Stomach (tissue), 19 donors: ENCODE measurements at places on chromosomes 4 and X. TPM values are rescaled to one million over a fixed set of nuclear protein-coding genes. Genes with fewer than 3 reads are reported as not detected.

The MAGEB2 gene
- total RNA-seq, result not detected

The KLB gene
- 0.18 TPM for total RNA-seq

The DCAF8L2 gene
- total RNA-seq, result not detected

- no peak for DNase-seq
Measured at GRCh38 chr4:116546759-116547158, 538.6 kb downstream of the TRAM1L1 start.
